Fibroblast of the conjunctiva (primary cell): ENCODE measurements at places on chromosomes 3 and 15.

- DNase-seq = no peak
Measured at GRCh38 chr3:100798012-100798411, 88.7 kb downstream of the TFG start.

DNA sequence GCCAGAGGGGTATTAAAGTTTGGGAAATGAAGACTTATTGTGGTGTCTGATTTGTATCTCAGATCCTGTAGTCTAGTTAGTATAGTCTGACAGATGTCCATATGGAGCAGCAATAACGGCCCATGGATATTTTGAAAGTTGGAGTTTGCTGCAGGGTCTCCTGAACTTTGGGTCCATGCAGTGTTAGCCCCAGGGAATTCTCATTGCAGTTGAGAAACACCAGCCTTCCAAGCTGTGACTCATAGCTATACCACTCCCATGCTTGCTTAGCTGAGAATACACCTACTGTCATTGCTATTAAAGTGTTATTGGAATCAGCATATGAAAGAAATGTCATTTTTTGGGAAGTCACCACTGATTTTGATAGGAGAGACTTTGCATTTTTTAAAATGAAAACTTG is 29.2 kb downstream of the TMOD2 start:
- no peak for DNase-seq

GRCh38 chr3:111571907-111572460 is 23.2 kb downstream of the ZBED2 start:
- DNase-seq = no peak

DNA sequence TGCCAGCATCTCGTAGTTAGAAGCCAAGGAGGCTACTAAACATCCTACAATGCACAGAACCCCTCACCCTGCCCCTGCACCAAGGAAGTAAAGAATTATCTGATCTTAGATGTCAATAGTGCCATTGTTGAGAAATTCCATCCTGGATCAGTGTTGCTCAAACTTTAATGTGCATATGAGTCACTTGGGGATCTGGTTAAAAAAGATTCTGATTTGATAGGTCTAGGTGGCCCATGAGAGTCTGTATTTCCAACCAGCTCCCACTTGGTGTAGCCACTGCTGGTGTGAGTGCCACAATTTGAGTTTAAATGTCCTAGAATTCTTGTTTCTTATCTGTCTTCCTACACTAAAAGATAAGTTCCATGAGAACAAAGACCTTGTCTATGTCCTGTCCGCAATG is 43.7 kb downstream of the TMEM45A start:
- DNase-seq = no peak

GRCh38 chr3:42778644-42779043 is 5.6 kb upstream of the CCDC13 start:
- DNase-seq = peak; percentile 91

- DNase-seq = peak; percentile 34
Measured at GRCh38 chr3:129824926-129825541, 68.5 kb downstream of the TMCC1 start.

GRCh38 chr3:193704431-193704830 is 111.4 kb downstream of the OPA1 start:
- DNase-seq = no peak

DNA sequence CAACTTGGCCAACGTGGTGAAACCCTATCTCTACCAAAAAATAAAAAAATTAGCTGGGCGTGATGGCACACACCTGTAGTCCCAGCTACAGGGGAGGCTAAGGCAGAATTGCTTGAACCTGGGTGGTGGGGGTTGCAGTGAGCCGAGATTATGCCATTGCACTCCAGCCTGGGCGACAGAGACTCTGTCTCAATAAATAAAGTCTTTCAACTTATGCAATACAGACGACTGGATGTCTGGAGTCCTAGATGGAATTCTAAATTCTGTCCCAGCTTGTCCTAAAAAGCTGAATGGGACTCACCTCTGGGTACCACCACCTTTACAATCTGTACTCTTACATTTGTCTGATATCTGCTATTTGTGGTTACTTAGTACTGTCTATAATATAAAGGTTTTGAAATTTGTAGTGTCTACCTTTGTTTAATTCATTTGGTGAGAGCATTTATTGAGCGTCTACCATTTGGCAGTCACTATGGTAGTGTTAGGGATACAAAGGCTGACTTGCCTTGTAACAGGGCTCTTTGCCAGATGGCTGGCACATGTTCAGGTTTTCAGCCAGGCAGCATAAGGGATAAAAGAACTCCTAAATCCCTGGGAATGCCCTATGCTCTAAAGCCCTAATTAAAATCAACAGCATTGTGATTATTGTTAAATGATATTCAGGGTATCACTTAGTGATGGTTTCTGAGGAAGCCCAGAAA is 7.2 kb upstream of the ZNF609 start:
- no peak for DNase-seq

DNA sequence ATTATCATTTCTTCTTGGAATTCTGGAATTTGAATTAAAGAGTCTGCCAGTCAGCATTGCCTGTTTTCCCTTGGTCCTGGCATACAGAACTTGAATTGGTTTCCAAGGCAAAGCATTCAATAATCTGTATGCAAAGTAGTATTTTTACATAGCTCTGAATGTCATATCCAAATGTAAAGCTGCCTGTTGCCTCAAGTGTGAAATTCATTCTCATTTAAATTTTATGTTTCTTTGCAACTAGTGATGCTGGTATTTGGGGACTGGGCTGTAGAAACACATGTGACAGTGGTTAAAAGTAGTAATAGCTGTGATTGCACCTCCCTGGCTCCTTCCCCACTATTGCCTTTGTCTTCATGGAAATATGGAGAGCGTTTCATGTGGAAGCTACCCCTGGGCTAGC is 743.9 kb upstream of the GOLIM4 start:
- no peak for DNase-seq
